CD4-positive, alpha-beta T cell treated with Interleukin-6 at 100 ng/mL for 8 hours (primary cell): ENCODE measurements at places on chromosomes 11 and 22.

GRCh38 chr22:45231293-45231692, 9.4 kb downstream of the KIAA0930 start:
- DNase-seq = no peak

- DNase-seq = peak; percentile 38
Observed at GRCh38 chr11:1772270-1773130, 8.8 kb upstream of the CTSD start.

DNA sequence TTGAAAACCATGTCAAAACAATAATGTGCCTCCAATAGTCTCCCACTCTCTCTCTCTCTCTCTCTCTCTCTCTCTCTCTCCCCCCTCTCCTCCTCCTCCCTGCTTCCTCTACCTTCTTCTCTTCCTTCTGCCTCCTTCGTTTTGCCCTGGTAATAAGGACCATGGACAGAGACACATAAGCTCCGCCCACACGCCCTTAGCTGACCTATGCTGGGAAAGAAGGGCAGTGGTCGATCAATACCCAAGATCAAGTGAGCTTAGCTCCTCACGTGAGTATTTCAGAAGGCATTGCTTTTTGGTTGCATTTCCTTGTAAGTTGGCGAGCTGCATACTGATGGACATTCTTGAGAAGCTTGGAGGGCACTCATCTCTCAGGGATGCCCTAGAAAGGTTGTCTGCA, 194.8 kb downstream of the MIAT start:
- no peak for DNase-seq

DNA sequence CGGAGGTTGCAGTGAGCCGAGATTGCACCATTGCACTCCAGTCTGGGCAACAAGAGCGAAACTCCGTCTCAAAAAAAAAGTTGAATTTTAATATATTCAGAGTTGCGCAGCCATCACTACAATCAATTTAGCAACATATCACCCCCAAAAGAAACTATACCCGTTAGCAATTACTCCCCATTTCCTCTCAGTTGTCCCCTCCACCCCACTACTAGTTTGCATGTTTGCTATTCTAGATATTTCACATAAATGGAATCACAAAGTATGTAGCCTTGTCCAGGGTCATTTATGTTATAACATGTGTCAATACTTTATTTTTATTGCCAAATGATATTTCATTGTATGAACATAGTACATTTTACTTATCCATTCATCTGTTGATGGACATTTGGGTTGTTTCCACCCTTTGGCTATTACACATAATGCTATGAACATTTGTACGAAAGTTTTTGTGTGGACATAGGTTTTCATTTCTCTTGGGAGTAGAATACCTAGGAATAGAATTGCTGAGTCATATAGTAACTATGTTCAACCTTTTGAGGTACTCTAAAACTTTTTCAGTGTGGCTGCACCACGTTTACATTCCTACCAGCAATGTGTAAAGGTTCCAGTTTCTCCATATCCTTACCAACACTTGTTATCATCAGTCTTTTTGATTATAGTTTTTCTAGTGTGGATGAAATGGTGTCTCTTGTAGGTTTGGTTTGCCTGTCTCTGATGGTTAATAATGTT, 2.2 kb downstream of the ZNF143 start:
- DNase-seq = no peak

GRCh38 chr11:89293965-89294679, 116.4 kb downstream of the TYR start:
- no peak for DNase-seq

- DNase-seq = no peak
Observed at GRCh38 chr11:130413405-130414106, 14.9 kb downstream of the ADAMTS8 start.

GRCh38 chr11:23632293-23632692, 772.0 kb upstream of the CCDC179 start:
- no peak for DNase-seq

- DNase-seq = no peak
Observed at GRCh38 chr11:77361184-77361583, 59.7 kb upstream of the GDPD4 start.

DNA sequence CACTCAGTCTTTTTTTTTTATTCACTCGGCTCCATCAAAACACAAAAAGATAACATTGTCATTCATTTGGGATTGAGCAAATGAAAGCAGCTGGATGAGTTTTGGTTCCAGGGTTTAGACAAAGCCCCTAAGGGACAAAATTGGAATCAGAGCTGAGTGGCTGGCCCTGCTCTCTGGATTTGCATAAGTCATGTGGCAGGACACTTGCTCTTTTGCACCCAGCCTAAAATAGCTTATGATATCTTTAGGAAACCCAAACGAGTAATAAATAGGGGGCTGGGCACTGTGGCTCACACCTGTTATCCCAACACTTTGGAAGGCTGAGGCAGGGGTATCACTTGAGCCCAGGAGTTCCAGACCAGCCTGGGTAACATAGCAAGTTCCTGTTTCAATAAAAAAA, 11.0 kb upstream of the TMEM121B start:
- no peak for DNase-seq

- no peak for DNase-seq
Observed at GRCh38 chr11:70669871-70670675, 271.7 kb downstream of the CTTN start.

DNA sequence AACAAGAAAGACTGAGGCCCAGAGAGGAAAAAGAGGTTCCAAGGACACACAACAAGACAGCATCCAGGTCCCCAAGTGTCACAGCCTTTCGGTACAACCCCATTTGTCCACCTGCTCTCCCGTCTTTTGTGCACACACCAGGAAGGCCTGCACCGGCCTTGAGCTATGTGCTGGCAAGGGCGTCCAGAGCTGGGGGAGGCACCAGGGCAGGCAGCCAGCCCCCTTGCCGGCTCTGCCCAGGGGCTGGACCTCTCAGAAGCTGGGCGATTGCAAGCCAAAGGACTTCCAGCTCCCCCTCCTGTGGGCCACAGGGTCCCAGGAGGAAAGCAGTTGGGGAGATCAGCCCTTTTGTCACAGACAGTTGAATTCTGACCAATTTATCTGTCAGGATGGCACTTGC, 210.5 kb downstream of the MN1 start:
- no peak for DNase-seq

GRCh38 chr11:9230296-9230695, 34.9 kb downstream of the DENND5A start:
- DNase-seq = no peak

- peak; percentile 43 for DNase-seq
Observed at GRCh38 chr11:6438979-6439571, 1.7 kb downstream of the HPX start.

- DNase-seq = peak; percentile 79
Observed at GRCh38 chr22:38272373-38273134, at the start of gene TMEM184B. TSS of gene TMEM184B (minus strand) at chr22:38273010. CDS start at chr22:38247961, 25,049 bp downstream.

DNA sequence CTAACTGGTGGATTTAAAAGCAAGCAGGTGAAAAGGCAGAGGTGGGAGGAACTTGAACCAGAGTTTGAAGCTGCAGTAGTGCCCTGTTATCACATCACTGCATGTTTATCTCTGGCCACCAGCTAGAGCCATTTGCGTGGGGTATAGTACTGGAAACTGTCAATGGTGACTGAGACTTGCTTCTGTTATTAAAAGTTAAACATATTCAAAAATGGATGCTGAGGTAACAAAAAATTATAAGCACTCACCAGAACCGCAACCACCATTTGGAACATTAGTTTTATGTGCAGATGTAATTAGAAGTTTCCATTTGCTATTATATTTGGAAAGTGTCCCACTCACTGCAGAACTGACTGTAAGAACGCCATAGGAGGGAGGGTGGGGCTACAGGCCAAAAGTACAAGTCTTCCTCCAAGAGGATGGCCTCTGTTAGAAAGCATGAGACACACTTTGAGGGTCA, 1.2 kb upstream of the CD59 start:
- DNase-seq = no peak

DNA sequence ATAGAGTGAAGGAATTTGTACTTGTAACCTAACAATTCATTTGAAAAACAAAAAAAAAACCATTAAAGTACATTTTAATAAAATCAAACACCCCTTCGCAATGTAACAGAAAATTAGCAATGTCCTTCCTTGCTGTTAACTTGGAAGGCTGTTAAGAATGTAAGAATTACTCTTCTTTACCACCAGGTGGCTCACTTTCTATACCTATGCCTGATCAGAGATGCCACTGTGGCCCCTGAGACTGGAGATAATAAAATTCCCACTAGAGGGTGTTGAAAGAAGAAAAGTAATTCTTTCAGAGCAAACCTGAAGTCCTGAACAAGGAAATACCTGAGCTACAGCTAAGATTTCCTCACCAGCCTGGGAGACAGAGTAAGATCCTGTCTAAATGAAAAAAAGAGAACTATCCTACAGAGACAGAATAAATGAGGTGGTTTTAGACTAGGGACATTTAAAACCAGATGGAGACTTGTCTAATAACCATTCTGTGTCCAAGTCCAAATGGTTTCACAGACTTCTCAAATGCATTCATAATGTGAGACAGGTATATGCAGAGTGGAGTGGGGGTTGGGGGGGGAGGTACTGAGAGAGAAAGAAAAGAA, 1089.3 kb downstream of the FAM181B start:
- peak; percentile 24 for DNase-seq

- DNase-seq = no peak
Observed at GRCh38 chr22:49951000-49951677, 9.4 kb upstream of the PIM3 start.

DNA sequence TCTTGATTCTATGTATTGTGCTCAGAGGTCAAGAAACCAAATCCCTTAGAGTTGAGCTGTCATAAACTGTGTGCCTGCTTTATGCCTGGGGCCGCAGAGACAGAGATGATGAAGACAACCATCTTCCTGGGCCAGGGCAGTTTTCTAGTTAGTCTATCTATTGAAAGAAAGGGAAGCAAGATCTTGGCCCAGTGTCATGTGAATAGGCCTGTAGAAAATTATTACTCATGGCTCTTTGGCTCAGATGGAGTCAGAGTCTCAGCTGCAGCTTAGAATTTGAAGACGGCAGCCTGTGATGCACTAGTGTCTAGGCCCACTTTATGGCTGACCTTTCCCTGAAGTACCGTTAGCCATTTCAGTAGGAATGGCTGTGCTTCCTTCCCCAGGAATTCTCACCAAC, 112.0 kb downstream of the DBX1 start:
- no peak for DNase-seq

- DNase-seq = no peak
Observed at GRCh38 chr11:118657238-118657637, 22.2 kb downstream of the TREH start.

DNA sequence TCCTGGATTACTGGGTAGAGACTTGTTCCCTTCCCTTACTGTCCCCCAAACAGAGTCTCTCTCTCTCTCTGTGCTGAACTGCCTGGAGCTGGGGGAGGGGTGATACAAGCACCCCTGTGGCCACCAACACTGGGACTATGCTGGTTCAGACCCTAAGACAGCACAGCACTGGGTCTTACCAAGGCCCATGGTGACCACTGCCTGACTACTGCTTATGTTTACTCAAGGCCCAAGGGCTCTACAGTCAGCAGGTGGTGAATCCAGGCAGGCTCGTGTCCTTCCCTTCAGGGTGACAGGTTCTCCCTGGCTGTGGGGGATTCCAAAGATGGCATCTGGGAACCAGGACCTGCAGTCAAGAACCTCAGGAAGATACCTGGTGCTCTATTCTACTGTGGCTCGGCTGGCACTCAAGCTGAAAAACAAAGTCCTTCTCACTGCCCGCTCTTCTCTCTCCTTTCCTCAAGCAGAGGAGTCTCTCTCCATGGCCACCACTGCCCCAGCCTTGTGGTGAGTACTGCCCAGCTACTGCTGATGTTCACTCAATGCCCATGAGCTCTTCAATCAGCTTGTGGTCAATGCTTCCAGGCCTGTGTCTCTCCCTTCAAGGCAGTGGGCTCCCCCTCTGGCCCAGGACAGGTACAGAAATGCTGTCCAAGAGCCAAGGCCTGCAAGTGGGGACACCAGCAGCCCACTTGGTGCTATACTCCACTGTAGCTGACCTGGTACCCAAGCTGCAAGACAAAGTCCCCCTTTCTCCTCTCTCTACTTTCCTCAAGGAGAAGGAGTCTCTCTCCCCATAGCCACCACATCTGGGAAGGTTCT, 41.8 kb upstream of the SHANK2 start:
- no peak for DNase-seq
